ENCODE measurements at places on chromosomes 5 and 9.

GRCh38 chr9:13267743-13268142 is 11.7 kb downstream of the MPDZ start:
- no peak for DNase-seq

DNA sequence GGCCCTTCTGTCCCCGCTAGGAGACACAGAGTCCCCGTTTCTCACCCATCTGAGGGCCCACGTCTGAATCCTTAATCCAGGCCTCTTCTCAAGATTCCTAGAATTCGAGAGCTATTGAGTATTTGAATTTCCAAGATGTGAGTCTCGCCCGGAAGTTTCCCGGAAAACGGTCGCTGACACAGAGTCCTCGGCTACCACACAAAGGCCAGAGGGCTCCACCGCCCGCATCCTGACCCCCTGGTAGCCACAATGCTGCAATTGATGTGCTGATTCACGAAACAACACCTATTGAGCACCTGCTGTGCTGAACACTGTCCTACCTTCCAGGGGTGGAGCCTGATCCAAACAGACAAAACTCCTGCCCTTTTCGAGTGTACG is 670 bp upstream of the FBP1 start:
- DNase-seq: no peak

- no peak for DNase-seq
Measured at GRCh38 chr5:128040927-128041326, 42.6 kb upstream of the SLC12A2 start.

DNA sequence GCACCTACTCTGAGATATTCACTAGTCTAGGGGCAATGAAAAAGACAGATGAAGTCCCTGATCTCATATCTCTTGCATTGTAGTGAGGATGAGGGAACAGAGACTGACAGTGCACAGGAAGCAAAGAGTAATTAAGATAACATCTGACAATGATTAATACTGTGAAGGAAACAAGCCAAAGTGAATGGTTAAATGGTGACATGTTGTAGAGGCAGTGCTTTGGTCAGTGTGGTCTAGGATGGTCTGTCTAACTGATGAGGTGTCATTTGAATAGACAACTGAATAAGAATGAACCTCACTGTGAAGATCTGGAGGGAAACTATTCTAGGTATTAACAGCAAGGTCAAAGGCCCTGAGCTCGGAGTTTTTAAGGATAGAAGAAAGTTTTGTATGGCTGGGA is 333.3 kb upstream of the GRIA1 start:
- DNase-seq: no peak

- DNase-seq: no peak
Measured at GRCh38 chr5:50441493-50441955, 436 bp upstream of the EMB start.

DNA sequence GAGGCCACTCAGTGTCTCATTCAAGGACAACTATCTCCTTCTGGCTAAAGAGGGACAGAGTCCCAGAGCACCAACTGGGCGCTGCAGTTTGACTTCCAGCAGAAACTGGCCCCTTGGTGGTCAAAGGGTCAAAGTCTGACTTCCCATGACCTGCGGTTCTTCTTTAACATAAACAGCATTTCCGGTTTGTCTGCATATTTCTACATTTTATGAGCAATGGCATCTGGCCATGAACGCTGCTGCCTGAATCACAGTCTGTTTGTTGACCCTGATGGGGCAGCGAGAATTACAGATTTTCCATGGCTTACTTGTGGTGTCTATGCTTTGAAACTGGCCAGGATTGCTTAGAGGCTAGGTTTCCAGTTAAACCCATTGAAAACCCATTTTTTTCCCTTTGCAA is 1.3 kb downstream of the TNFSF15 start:
- no peak for DNase-seq

DNA sequence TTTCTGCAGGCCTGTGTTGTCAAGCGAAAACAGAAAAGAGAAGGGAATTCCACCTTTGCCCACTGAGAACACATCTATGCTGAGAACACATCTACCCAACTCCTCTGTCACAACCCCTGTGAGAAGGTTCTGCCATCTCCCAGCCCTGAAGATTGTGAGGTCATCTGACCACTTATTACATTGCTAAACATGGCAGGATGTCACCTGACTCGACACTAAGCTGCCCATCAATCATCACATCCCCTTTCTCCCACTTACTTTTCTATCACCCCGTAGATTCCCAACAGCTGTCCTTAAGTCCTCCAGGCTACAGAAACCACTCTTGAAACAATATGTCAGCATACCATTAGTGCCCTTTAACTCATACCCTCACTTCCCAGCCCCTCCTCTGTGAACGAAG is 64.2 kb upstream of the PRSS3 start:
- no peak for DNase-seq

GRCh38 chr5:7186818-7187217 is 209.1 kb upstream of the ADCY2 start:
- DNase-seq: no peak

DNA sequence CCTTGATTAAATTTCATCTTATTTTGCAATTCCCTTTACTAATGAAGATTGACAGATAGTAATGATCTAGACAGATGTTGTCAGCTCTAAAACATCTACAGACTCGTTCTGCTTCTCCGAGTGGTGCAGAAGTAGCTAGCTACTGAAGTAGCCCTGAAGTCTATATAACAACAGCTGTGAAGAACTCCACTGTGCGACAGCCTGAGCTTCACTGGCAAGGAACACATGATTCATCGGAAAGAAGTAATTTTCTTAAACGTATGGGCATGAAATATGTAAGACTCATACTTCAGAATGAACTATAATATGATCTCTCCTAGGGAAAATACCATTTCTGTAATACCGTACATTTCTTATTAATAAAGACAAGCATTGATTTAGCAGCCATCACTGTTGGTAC is 96.2 kb downstream of the TRPM3 start:
- no peak for DNase-seq

DNA sequence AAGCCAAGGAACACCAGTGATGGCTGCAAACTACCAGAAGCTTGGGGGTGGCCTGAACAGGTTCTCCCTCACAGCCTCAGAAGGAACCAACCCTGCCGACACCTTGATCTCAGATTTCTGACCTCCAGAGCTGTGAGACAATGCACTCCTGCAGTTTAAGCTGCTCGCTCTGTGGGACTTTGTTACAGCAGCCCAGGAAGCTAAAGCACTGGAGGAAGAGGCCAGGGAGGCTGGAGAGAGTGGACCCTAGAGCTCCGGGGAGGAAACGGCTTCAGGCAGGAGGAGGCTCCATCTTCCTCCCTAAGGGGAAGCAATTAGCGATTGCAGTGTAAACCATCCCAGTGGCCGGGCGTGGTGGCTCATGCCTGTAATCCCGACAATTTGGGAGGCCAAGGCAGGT is 25.1 kb downstream of the BARX1 start:
- DNase-seq: no peak

DNA sequence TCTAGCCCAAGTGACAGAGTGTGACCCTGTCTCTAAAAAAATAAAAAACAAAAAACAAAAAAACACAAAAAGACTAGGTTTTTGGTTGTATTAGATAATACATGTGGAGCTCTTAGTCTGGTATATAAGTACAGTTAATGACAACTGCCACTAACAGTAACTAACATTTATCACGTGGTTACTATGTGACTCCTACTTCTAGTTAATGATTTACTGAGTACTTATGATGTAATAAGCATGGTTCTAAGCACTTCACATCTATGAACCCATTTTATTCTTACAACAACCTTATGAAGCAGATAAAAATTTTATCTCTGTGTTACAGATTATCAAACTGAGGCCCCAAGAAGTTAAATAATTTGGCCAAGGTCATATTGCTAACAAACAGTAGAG is 6.1 kb upstream of the TMEFF1 start:
- no peak for DNase-seq

GRCh38 chr5:147552897-147553296 is 43.0 kb upstream of the DPYSL3 start:
- DNase-seq: no peak

DNA sequence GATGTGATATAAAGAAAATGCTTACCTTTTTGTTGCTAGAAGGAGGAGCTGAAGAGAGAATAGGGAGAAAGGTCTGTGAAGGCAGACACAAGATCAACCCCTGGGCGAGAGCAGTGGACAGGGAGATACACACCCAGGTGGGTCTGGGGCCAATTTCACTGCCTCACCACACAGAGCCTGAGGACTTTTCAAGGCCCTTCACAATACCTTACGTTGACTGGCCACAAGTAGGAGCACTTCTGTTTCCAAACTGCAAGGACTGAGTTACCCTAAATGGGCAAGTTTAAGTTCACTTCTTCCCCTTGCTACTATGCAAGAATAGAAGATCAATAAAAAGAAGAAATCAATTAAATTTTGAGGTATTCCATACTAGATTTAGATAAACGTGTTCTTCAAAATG is 174.5 kb upstream of the SLC12A2 start:
- peak; percentile 24 for DNase-seq

GRCh38 chr9:72978744-72979143 is 25.9 kb upstream of the ALDH1A1 start:
- no peak for DNase-seq

- DNase-seq: no peak
Measured at GRCh38 chr9:38285236-38285635, 107.3 kb upstream of the ALDH1B1 start.

GRCh38 chr5:36017004-36017403 is 25.8 kb upstream of the UGT3A1 start:
- no peak for DNase-seq

All from CD4-positive, alpha-beta T cell (primary cell).